ENCODE measurements at places on chromosomes 2 and 18.

DNA sequence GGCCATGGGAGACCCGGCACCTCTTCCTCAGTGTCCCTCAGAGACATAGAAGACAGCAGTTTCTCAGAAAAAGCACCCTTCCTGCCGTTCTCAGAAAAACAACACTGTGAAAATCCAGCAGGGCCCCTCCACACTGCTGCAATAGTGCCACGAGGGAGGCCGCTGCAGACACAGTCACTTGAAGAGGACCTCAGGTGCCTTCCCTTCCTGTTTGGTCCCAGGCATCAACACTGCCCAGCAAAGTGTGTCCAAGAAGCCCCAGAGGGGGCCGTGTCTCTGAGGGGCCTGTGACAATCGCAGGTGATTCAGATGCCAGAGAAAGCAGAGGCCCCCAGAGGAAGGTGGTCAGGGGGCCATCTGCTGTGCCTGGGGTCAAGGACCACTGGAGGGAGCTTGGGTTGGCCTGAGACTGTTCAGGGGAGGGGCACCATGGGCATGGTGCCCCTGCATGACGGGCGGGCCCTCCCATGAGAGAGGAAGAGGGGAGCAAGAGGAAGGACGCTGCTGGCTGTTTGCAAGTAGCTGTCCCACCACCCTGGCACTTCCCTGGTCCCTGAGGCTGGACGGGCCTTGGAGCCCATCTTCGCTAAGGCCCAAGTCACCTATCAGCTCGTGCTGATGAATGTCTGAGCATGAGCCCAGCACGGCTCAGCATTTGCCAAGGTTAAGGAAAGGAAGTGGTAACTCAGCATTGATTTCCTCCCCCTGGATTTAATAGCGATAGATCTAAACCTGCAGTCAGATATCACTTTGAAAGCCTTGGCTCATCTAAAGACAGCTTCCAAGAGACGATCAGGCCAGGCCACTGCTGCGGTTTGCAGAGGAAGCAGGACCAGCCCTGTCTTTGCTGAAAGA is 9.1 kb downstream of the TWIST2 start:
- DNase-seq, result no peak

- peak; percentile 80 for DNase-seq
These were observed 76.1 kb upstream of the PMAIP1 start for GRCh38 chr18:59823596-59824195.

- DNase-seq, result no peak
These were observed 127.4 kb upstream of the MSH6 start for GRCh38 chr2:47655563-47655880.

DNA sequence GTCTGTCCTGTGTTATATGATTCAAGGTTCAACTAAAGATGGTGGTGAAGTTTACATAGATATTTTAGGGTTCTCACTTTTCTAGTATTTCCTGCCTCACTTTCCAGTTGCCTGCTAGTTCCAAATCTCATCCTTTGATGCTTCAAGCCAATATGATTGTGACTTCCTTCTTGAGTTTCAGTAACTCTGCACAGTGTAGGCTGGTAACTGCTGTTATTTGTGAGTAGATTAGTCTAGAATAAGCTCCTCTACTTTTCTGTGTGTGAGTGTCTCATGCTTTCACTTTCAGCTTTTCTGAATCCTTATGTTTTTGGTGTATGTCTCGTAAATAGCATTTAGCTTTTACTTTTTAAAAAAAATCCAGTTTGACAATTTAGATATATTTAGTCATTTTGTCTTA is 42.6 kb downstream of the GALNT1 start:
- DNase-seq, result no peak

DNA sequence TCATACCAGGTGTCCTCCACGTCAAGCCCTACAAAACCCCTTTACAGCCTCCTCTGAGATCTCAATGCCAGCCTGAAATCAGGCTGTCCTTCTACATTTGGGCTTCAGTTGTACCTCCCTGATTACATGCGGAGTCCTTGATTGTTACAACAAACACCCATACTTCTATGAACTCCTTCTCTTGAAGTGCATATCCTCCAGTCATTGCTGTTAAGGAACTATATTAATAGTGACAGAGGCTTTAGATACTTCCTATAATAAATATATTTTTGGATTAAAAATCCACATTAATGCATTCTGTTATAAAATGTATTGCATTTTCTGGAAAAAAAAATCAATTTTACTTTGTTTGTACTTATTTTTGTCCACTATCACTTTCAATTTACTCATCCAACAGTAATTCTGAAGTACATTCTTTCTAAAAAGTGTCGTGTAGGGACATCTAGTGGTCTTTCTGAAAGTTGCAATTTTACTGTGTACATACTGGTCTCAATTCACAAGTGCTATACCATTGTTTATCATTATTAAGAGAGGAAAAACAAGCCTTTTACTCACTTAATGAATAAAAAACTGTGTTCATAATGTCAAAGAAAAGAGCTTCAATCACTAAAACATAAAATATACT is 316.4 kb downstream of the DSEL start:
- no peak for DNase-seq

- DNase-seq, result no peak
These were observed 40.3 kb downstream of the PDIA6 start for GRCh38 chr2:10772201-10772867.

DNA sequence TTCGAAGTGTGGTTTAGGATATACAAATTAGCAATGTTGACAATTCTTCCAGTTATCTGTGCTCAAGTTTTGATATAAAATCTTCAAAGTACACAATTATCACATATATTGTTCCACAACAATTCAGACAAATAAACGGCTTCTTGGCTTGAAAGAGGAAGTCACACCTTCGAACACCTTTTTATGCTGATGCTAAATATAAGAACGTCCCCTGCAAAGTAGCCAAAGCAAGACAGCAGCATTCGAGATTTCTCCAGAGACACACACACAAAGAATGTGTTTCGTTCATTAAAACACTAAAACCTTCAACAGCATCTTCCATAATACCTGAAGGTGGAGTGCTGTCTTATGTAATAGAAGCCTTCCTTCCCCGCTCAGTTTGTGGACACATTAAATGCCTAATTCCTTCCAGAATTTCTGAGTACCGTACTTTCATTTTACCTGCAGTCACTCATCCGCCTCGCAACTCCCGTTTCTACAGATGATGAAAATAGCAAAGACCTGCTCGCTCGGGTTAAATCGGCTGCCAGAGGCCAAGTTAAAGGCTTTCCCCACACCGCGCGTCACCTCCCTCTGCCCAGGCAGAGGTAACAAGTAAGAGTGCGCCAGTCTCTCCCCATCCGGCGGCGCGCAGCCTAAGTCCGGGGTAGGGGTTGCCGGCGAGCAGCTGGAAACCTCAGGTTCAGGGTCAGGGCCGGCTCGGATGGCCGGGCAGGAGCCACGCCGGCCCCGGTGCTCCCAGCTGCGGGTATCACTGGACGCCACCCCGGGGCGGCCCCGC is 847 bp downstream of the SERPINE2 start:
- DNase-seq, result peak; percentile 51

DNA sequence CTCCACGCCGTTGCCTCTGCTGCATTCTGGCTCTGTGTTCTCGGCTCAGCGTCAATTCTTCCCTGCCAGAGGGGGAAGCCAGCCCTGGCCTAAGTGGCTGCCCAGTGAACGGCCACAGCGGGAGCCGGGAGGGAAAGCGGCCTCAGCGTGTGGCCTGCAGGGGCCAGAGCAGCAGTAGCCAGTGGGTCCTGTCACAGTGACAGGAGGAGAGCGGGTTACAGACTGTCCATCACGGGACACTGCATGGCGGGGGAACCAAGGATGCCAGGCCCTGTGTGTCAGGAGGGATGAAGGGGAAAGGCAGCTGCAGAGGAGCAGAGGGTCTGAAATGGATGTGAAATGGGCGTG is 39.7 kb downstream of the PDIA6 start:
- DNase-seq, result no peak

GRCh38 chr2:211835695-211836094 is 702.9 kb downstream of the ERBB4 start:
- no peak for DNase-seq

DNA sequence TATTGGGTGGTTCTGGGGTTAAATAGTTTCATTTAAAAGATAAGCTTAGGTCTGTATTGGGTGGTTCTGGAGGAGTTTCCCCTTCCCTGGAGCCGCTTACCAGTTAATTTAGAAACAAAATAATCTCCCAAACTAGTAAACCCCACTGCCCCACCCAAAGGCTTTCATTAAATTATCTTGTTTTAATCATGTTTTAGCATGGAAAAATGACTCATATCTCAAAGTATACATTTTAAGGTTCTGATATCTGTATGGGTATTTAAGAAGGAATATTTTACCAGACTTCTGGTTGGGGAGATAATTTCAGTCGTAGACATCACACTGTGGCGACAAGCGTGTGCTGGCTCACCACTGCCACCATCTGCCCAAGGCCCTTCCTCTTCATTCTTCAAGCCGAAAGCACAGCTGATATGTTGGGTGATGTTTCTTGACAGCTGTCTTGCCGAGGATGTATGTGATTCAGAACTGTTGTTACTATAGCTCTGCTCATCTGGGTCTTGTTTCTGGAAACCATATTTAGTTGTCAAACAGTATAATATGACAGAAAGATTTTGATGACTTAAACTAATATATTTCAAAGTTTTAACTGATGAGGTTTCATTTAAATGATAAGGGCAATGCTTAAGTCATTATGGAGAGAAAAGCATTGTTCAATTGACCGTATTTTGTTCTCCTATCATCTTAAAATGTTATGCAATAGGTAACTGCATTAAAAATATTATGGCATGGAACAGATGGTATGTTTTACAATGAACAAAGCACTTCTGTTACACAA is 5.1 kb downstream of the FIGLA start:
- peak; percentile 51 for DNase-seq

- no peak for DNase-seq
These were observed 6.6 kb upstream of the NCK2 start for GRCh38 chr2:105737980-105738657.

DNA sequence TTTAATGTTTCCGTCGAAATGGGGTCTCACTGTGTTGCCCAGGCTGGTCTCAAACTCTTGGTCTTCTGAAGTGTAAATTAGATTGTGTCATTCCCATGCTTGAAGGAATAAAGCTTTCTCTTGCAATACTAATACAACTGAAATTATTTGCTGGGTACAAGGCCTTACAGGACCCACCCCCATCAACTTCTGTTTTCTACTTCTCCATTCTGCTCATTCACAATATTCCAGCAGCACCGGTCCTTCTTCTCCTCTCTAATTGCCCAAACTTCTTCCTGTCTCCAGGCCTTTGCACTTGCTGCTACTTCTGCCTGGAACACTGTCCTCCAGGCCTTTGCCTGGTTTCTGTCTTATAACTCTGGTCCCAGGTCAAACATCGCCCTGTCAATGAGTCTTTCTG is 73.8 kb downstream of the APOB start:
- no peak for DNase-seq

DNA sequence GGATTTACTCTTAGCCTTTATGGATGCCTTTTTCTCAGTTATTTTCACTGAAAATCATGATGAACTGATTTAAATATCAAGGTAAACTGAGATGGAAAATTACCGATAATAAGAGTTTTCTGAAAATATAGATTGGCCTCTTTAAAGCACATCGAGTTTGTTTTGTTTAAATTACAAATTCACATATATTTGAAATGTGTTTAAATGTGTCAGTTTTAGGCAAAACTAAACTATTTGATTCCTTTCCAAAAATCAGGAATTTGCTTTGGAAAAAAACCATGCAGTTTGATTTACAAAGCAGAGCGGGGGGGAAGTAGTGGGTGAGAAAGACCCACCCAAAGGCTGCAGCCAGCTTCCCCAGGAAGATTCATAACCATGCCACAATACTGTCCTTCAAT is 52.0 kb upstream of the EML4 start:
- DNase-seq, result no peak

- DNase-seq, result no peak
These were observed 20.7 kb upstream of the SULT1C2 start for GRCh38 chr2:108268001-108268400.

DNA sequence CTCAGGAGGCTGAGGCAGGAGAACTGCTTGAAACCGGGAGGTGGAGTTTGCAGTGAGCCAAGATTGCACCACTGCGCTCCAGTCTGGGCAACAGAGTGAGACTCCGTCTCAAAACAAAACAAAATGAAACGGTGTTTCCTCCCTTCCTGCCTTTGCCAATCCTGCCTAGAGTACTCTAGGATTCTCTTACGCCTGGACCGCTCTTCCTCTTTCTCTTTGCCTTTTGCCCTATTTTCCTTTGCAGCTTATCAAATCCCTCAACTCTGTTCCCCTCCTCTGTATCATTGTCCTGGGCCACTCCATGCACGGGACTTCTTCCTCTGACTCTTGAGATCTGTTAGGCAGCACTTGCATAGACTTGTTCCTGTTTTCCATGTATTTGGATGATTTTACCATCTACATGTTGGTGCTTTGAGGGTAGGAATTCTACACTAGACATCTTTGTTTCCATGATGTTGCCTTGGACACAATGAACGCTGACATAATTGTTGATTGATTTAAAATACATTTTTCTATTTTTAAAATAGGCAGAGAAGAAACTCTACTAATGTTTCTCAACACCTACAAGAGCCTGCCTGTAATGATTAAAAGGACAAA is 24.8 kb upstream of the ACYP2 start:
- DNase-seq, result no peak

- DNase-seq, result no peak
These were observed 666.5 kb downstream of the SLC4A3 start for GRCh38 chr2:220293966-220294365.

DNA sequence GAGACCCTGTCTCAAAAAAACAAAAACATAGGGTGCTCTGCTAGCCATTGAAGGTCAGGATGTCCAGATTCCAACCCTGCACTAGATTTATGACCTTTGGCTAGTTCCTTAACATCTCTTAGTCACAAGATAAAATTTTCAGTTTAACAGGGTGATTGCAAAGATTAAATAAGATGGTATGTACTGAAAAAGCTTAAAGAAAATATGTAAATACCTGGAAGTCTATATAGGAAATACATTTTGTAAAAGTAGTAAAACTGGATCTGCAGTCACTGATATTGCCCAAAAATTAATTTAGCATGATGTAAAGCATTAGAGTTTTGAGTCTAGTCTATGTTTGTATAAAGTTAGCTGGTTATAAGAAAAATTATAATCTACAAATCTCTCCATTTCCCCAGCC is 5.4 kb upstream of the COX7A2L start:
- DNase-seq, result no peak

GRCh38 chr2:6883448-6884122 is 6.0 kb downstream of the RSAD2 start:
- DNase-seq, result peak; percentile 73

GRCh38 chr2:217363470-217363869 is 503.6 kb upstream of the TNP1 start:
- no peak for DNase-seq

DNA sequence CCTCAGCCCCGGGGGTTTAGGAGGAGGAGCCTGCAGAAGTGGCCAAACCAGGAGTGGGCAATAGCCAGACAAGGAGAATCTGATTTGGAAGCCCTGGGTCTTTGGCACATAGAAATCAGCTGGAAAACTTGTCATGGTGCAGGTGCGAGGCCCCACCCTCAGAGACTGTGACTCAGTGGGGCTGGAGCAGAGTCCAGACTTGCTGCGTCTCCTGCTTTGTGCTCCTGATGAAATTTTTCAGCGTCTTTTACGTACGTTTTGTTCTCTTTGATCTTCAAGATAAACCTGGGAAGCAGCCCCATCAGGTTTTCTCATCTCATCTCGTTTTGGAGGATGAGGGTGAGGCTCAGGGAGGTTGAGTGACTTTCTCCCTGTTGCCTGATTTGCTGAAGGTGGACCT is 114.1 kb downstream of the CABLES1 start:
- DNase-seq, result no peak

- no peak for DNase-seq
These were observed 14.0 kb upstream of the RIF1 start for GRCh38 chr2:151395509-151396374.
